ENCODE measurements at places on chromosomes 2 and 18. TPM values are rescaled to one million over a fixed set of nuclear protein-coding genes. Genes with fewer than 3 reads are reported as not detected.

Gene ITGA6
- polyA plus RNA-seq = 30.9 TPM

Gene LYG2
- polyA plus RNA-seq = not detected

Gene PRSS56
- not detected for polyA plus RNA-seq

Gene RPRM
- polyA plus RNA-seq = 6.2 TPM

Gene NOP58
- 39.5 TPM for polyA plus RNA-seq

Gene METAP1D
- 4.1 TPM for polyA plus RNA-seq

Gene EPHA4
- 6.5 TPM for polyA plus RNA-seq

Gene PLB1
- 4.7 TPM for polyA plus RNA-seq

Gene VPS54
- 14.0 TPM for polyA plus RNA-seq

Gene DYNAP
- not detected for polyA plus RNA-seq

Gene UNC80
- 0.13 TPM for polyA plus RNA-seq

Gene LDLRAD4
- 13.8 TPM for polyA plus RNA-seq

Gene LCT
- not detected for polyA plus RNA-seq

Gene LRP2
- polyA plus RNA-seq = not detected

Gene FZD7
- 92.2 TPM for polyA plus RNA-seq

Gene RSAD2
- 2.8 TPM for polyA plus RNA-seq

Gene FIGLA
- polyA plus RNA-seq = not detected

Gene RFX8
- polyA plus RNA-seq = 0.30 TPM

- DNase-seq = no peak
These were observed 12.1 kb upstream of the TTN start for GRCh38 chr2:178819147-178819875.

DNA sequence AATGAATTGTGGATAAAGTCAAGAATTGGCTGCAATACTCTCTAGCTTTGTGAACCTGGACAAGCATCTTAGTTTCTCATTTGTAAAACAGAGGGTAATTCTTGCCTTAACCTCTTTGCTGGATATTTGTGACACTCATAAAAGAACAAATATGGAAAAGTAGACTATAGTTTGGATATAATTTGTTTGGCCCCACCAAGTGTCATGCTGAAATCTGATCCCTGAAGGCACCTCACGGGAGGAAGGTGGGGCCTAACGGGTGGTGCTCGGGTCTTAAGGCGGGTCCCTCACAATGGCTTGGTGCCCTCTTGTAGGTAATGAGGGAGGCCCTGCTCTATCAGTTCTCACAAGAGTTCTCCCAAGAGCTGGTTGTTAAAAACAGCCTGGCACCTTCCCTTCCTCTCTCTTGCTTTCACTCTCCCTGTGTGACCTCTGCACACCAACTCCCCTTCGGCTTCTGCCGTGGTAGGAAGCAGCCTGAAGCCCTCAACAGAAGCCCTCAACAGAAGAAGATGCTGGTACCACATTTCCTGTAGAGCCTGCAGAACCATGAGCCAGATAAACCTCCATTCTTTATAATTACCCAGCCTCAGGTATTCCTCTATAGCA, 37.4 kb downstream of the ARL4C start:
- no peak for DNase-seq

DNA sequence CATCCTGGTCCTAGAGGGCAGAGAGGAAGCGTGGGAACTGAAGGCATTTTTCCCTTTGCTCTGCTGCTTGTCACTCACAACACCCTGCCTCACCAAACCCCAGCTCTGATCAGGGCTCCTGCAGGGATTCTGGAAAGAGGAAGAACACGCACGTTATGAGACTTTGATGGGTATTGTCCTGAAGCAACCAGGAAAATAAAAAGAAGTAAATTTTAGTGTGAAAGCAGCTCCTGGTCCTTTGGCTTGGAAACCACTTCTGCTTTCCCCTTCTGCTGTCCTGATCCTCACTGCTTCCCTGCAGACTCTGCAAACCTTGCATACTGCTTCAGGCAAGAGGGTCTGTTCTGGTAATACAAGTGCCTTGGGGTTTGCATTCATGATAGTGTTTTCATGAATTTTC, 164.1 kb downstream of the SLC8A1 start:
- no peak for DNase-seq

DNA sequence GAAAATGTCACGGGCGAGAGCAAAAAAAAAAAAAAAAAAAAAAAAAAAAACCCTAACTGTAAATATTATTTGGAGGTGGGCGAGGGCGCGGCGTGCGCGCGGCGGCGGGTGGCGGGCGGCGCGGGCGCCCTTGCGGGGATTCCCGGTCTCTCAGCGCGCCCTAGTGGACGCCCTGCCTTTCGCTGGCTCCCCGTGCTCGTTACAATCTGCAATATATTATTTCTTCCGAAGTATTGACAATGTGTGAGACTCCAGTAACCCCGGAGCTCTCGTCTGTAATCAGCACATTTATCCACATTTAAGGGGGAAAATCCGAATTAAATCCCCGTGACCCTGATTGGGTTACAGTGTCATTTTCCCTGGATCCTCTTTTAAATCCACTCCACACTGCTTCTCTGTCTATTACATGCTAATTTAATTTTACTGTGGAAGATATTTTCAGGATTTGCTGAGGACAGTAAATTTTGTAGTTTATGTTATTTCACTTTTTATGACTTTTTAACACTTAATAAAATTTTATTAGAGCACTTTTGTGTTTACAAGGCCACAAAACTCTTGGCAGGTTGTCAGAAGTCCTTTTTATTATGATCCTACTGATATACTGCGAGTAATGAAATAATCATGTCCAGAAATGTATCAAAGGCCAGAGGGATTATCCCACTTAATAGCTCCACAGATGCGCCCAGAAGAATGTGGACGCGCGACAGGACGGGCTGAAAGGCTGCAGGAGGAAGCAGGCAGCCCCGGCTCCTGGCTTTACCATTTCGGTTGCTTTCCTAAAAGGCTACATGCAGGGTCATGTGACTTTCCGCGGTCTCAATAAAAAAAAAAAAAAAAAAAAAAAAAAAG, 369.1 kb downstream of the MTX2 start:
- no peak for DNase-seq

DNA sequence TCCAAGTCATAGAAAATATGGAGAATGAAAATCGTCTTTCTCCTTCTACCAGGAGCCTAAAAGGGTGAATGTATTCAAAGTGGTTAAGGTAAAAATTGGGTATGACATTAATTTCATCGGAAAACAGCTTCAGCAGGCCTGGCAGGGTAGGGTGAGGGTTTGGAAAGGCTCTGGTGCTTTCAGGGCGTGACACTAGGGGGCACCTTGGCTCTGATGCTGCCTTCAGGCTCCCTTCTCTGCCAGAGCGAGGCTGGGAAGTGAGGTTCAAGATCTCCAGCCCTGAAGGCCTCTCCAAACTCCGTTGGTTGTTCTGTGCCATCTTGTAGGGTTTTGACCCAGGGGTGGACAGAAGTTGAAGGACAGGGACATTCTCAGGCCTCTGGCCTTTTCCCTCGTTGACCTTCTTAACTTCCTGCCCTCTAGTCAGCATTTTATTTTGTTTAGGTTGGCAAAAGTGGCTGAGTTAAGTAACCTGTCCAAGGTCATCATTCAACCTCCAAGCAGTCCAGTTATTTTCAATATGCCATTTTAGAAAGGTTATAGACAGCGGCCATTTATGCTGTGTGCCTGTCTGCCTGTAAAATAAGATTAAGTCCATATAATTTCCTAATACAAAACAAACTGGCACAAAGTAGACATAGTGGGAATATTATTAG, 40.3 kb downstream of the EML6 start:
- DNase-seq = no peak

- no peak for DNase-seq
These were observed 25.1 kb downstream of the MEIS1 start for GRCh38 chr2:66460031-66460430.

DNA sequence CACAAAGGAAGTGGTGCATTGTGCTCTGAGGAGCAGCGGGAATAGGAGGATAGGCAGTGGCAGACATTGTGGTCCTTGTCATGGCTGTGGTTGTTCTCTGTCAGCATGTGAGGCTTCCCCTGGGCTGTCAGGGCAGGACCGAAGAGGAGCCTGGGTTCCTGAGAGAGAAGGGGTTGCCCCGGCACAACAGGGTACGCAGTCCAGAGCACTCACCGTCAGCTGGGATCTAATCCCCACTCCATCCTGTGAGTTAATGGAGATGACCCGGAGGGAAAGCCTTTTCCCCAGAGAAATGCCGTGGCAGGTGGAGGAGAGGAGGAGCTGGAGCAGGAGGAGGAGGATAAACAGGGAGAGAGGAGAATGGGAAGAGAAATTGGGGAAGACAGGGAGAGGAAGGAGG, 396.7 kb upstream of the HS6ST1 start:
- no peak for DNase-seq

DNA sequence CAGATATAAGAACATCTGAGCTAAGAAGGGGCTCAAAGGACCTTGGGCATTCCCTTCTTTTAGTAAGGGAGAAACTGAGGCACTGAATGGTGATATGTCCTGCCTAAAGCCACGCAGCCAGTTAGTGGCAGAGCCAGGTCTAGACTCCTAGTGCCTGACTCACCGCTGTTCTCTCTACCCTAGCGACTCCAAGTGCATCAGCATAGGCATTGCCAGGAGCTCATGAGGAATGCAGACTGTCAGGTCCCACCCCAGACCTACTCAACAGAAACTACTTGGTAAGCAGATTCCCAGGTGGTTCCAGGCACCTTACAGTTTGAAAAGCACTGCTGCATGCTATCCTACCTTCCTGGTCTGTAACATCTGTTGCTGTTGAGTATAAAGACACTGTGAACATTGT, 158.9 kb downstream of the MSH2 start:
- DNase-seq = no peak

DNA sequence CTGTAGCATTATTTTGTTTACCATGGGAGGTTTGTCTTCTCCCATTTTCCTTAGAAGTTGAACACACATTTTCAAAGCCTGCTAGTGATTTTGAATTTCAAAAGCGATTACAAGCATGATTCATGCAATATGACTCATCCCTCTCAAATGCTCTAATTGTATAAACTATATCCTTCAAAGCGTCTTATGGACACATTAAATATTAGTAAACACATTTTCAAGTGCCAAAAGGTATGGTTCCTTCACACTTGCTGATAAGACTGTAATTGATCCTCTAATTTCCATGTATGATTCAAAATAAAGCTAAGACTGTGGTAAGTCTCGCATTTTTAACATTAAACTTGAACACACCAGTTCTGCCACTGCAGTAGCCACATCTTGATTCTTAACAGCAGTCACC, 512.9 kb downstream of the LRRTM4 start:
- no peak for DNase-seq

DNA sequence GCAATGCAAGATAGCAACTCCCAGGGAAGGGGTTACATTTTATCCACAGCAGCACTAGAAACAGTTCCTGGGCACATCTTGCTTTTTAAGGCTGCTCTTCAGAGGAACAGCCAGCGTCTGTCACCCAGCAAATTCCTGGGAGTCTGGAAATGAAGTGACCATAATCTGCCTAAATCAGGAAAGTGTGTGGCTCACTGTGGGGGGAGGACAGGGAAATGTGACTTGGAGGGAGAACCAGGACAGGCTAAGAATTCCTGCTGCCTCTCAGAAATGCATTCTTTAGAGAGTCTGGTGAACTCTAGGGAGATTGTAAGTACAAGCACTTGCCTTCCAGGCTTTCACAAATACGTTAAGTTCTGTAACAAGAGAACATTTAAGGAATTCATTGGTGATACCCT, 364.3 kb upstream of the SPHKAP start:
- DNase-seq = no peak

GRCh38 chr18:76306685-76307292, 188.3 kb downstream of the ZNF516 start:
- no peak for DNase-seq

DNA sequence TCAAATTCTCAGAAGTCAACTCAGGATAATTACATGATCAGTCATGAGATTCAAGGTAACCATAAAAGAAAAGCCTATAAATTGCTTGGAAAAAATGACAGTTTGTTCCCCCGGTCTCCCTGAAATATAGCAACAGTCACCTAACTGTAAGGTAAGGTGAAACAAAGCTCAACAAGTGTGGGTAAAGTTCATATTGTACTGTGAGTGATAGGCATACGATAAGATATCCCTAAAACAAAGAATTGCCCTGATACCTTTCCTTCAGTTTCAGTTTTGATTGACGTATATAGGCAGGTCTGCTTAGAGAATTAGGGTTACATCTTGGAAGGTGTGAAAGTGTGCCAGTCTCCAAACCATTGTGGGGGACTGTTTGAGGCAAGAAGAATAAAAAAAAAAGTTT, 4.0 kb upstream of the CCBE1 start:
- DNase-seq = no peak

DNA sequence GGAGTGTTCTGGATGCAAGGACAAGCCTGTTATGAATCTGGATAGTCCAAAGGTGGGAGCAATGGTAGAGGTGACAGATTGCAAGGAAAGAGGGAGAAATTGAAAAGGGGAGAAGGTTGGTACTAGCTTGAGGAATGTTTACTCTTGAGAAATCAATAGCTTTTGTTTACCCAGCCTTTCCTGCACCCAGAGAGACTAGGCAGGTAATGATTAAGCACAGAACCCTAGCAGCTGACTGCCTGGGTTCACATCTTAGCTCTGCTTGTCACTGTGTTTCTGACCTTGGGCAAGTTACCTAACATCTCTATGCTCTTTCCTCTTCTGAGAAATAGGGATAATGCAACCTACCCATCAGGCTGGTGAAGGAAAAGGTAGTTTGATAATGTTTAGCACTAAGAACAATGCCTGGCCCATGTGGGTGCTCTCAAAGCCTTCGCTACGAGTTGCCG, 178.6 kb downstream of the MGAT5 start:
- no peak for DNase-seq

DNA sequence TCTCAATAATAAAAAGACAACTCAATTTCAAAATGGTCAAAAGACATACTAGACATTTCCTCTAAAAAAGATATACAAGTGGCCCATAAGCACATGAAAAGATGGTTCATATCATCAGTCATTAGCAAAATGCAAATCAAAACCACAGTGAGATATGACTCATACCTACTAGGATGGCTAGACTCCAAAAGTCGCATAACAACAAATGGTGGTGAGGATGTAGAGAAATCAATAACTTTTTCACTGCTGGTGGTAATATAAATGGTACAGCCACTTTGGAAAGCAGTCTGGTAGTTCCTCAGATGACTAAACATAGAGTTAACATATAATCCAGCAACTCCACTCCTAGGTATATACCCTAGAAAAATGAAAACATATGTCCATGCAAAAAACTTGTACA, 242.3 kb upstream of the NOL4 start:
- no peak for DNase-seq

DNA sequence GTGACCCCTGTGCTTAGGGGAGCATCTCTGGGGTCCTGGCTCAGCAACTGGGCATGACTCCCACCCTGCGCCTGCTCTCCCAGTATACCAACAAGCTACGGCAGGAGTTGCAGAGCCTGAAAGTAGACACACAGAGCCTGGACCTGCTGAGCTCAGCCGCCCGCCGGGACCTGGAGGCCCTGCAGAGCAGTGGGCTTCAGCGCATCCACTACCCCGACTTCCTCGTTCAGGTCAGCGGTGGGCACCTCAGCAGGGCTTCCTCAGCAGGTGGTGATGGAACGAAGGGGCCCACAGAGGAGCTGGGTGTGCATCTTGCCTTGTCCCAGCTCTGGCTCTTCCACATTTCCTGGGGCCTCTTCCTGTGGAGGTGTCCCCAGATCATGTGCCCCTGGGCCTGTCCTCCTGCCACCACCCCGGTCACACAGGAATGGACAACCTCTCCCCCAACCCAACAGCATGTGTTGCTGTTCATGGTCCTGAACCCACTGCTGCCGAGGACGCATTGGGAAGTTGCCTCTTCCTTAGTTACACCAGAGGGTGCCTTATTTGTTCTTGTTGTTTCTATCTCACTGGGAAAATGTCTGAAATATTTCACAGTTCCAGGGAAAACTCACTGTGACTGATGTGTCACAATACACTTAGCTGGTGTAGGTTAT, 10.8 kb downstream of the PROM2 start:
- no peak for DNase-seq

GRCh38 chr18:55908901-55909366, 320.9 kb upstream of the TCF4 start:
- no peak for DNase-seq

GRCh38 chr2:152647552-152647951, 69.7 kb downstream of the PRPF40A start:
- no peak for DNase-seq

Data from urinary bladder (tissue), 4 donors.